ENCODE measurements at places on chromosomes 5 and 9.

DNA sequence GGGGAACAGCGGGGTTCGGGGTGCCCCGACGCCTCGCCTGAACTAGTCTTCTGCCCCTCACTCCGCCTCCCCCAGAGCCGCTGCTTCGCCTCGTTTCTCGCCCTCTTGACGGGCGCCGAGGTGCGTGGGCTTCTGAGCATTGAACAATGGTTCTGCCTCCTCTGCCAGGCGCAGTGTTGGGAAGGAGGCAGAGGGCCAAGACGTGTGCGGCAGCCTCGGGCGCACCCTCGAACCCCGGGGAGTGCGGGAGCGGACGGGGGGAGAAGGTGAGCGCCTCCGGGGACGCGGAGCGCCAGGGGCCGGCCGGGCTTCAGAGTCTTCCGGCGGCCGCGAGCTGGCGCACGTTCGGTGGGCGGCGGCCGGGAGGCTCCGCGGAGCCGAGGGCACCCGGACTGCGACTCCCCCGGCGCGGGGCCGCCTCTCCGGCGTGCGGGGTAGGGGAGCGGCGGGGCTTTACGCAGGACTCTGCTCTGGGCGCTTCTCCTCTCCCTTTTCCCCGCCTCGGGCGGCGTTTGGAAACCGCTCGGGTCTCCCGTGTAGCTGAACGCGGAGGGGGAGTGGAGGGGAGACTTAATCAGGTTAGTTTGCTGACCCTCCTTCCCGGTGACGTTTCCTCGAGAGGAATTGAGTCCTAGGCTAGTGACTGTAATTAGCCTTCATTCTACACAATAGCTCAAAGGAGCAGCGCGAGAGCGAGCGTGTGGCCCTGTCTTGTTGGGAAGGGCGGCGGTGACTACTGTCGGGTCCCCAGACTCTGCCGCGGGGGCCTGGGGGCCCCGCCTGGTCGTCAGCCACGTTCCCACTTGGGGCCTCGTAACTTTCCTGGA is 1.1 kb downstream of the VLDLR start:
- no peak for DNase-seq

DNA sequence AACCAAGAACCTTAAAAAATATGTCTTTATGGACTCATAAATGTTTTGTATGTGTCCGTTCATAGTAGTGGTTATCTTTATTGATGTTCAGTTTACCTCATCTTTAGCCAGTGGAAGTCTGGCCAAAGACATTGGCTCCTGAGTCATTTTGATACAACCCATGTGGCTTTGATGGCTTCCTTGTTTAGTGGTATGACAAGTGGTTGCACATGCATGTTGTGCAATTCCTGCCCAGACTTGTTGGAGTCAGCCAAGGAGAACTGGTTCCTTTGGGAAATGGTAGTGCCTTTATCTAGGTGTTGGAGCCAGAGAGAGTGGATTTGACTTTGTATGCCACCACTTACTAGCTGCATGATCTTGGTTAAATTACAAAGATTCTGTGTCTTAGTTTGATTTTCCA is 94.3 kb downstream of the RPS23 start:
- DNase-seq: no peak

DNA sequence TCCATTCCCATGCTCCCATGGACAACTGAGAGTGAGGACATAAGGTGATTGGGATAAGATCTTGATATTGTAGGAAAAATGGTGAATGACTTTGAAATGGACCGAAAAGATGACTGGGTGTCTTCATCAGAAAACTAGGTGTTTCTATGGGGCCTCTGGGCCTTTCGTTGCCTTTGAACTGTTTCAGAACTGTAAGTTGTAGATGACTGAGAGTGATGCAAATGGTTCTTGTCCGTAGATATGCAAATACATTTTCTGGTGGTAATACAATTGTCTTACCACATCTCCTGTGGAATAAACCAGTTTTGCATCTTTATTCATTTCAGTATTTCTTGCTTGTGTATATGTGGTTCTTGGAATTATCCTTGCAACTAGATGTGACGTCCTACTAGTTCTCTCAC is 16.0 kb upstream of the TEX48 start:
- no peak for DNase-seq

DNA sequence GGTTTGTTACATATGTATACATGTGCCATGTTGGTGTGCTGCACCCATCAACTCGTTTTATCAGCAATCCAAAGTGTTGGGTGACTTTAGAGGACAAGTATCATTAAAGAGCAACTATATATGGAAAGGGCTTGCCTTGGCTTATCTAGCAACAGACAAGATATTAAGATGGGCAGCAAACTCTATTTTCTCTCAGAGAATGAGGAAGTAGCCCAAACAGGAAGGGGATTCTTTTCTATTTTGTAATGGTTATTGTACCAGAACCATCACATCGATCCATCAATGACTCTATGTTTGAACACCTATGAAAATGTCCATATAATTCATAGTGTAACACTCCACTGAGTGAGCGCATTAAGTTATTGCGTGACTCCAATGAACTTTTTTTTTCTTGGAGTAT is 260.1 kb upstream of the SLC24A2 start:
- no peak for DNase-seq

DNA sequence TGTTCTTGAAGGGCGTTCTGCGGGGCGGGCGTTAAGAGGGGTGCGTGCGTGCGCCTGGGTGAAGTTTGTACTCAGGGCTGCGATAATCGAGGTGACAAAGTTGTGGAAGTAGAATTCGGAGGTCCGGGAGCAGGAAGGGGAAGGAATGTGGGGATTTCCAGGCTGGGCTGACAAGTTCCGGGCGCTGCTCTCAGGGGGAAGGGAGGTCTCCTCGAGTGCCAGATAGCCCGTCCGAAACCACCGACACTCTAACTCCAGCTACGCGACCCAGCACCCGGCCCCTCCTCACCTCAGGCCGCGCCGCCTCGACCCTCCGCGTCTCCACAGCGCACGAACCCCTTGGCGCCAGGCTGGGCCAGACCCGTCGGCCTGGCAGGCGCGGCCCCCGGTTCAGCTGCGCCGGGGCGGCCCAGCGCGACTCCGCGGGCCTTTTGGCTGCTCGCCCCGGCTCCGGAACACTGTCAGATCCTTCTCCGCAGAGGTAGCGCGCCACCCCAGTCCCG is at the start of gene IL6ST:
TSS of gene IL6ST (minus strand) at position 469 of the 503 bp plus-strand sequence. CDS start 18,685 bp downstream, outside the sequence.
- peak; percentile 41 for DNase-seq

- DNase-seq: no peak
These were observed 350.3 kb downstream of the GADD45G start for GRCh38 chr9:89955144-89955543.

DNA sequence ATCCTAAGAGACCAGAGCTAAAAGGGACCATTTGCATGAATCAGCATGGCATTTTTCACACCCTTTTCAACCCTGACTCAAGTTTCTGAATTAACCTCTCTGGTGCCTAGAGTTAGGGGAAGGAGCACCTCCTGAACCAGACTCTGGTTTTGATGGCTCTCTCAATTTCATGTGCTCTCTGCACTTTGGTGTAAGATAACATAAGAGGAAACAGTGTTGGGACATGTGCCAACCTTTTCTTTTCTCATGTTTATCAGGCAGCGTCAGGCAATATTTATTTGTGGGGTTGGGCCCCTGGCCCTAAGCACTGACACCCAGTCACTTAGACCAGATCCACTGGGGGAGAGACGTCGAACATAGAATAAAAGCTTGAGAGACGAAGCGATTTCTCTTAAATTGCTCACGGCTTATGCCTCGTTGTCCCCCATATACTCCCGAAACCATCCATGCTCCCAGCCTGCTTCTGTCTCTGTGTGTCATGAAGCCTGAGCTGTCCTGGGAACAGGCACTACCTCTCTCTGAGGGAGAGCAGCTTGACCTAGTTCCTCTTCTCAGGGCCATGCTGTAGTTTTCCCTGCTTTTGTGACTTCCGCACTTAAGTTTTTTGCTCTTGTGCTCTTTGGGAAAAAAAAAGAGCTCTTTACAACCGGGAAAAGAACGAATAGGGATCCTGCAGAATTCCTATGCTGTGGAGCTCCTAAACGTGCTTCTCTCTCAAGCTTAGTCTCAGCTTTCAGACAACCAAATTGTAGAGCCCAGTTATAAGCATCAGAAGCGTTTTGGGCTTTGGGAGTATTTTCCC is 195.7 kb downstream of the NR3C1 start:
- DNase-seq: no peak

DNA sequence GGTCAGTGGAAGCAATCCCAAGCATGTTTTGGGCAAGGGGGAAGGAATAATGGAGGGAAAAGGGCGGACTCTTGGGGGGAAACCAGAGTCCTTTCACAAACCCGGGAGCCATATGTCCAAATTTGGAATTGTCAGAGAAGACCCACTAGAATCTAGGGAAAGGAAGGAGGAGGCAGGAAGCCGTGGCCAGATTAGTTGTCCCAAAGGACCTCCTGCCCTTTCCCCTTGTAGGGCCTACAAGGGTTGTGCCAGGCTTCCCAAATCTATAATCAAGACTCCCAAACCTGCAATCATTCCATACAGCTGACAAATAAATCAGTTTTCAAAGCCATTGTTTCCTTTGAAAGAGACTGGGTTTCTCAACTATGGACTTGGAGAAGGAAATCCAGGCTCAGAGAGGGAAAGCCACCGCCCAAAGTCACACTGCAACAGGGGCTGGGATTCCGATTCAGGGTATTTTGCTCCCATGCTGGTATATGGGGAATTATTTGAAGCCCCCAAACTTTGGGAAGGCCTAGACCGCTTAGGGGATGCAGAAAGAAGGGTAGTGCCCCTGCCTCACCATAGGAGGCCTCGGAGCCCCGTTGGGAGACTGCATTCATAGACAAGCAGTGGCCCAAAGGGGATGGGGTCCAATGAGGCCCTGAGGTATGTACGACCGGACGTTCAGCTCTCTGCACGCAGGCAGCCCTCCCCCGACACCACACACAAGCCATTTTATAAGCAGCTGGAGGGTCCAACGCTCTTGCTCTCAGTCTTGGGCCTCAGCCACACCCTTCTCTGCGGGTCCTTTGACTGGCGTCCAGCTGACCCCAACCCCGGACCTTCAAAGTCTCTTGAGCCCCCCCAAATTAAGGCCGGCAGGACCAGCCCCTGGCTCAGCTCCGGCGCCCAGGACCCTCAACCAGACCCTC is 815 bp downstream of the ANXA6 start:
- no peak for DNase-seq

- no peak for DNase-seq
These were observed 88.7 kb downstream of the GLIS3 start for GRCh38 chr9:4211032-4211725.

GRCh38 chr5:79552984-79553383 is 39.0 kb upstream of the HOMER1 start:
- no peak for DNase-seq

DNA sequence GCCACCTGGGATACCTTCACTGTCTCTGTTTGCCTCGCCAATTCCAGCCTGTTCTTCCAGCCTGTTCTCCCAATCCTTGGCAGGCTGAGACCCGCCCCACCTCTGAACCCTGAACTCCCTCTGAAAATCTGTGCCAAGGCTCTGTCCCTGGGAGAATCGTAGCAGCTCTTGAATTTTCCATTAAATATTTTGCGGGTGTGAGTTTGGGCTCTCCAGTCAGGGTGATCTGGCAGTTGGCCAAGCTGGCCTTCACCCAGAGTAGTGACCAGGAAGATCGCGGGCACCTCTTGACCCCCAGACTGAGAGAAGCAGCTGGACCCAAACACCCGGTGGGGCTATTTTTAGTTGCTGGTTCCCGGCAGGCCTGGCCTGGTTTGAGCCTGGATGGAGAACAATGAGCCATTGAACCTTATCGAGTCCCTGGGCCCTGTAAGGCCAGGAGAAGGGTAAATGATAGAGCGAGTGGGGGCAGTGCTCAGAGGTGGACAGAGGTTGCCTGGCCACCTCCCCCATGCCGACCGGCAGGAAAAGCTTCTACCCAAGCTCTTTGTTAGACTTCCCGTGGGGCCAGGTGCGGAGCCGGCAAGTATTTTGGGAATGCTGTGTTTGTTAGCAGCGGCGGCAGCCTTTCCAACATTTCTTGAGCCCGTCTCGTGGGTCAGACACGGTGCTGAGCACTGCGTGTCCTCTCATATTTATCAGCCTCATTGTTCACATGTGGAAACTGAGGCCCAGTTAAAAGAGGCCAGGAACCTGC is 146.2 kb downstream of the RGS3 start:
- no peak for DNase-seq

DNA sequence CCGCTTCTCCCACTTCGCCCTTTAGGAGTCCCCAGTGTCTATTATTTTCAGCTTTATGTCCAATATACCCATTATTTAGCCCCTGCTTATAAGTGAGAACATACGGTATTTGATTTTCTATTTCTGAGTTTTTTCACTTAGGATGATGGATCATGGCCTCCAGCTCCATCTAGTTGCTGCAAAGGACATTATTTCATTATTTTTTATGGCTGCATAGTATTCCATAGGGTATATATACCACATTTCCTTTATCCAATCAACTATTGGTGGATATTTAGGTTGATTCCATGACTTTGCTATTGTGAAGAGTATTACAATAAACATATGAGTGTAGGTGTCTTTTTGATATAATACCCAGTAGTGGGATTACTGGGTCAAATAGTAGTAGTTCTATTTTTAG is 162.9 kb downstream of the FER start:
- no peak for DNase-seq

DNA sequence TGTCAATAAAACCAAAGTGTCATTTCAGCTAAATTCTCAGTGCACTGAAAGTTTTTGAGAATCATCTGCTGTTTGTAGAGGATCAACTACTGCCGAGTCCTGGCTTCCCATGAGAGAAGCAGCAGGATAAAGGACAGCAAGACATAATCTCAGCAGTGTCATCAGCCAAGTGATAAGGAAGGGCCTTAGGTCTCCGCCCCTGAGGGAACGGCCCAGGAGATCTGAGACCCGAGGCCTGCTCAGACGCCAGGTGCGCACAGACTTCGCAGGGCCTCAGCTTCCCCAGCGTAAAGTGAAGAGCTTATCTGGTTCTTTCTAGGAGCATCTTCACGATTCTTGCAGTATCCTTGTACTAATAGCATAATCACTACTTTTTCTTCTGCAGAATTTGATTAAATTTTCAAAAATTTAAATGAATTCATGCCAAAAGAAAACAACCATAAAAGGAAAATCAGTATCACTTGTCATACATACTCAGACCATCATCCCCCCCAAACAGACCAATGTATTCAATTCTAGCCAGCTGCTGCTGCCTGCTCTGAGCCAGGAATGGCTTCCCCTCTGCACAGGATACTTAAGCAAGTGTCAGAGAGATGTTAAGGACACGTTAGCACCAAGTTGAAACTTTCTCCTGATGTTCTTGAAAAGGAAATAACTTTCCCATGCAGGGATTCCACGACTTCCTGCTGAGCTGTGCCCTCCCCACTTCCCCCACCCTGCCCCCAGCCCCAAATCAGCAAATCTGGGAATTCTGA is 2.2 kb downstream of the GFPT2 start:
- DNase-seq: no peak

DNA sequence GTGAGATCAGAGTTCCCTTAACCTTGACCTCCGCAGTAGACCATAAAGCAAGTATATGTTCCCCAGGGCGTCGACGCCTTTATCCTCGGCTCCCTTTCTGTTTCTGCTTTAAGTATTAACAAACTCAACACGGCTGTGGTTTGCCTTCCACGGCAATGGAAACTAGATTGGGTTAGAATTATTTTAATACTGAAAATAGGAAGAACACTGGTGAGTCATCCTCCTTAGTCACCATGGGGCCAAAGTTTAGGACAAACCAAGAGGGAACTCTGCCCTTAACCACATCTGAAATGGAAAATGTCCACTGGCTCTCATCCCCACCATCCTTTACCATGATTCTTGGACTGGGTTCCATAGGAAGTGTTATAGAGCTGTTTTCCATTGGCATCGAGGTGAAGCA is 386.1 kb downstream of the ACTL7B start:
- DNase-seq: no peak

Data from effector CD4-positive, alpha-beta T cell (primary cell).